ENCODE measurements at places on chromosomes 4 and X.

- DNase-seq: no peak
Measured at GRCh38 chr4:38958453-38959190, 73.6 kb downstream of the TMEM156 start.

GRCh38 chr4:149223659-149224058 lies 592.0 kb downstream of the IQCM start:
- DNase-seq: no peak

DNA sequence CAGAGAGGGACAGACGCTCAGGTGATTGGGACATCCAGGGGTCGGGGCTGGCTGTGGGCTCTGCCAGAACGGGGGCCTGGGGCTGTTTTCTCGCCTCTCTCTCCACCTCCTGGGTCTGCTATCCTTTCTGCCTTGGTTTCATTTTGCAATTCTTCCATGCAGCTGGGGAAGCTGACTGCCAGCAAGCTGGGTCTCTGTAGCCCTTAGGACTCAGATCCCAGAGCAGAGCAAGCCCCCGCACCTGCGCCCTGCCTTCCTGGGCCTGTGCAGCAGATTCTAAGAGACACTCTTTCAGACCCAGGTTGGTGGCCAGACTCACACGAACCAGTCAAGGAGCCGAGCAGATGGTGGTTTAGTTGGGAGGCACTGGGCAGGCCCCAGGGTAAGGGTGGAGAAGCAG lies 59.1 kb upstream of the GRPEL1 start:
- no peak for DNase-seq

GRCh38 chrX:12987900-12988594 lies 13.1 kb downstream of the TMSB4X start:
- DNase-seq: no peak

GRCh38 chrX:109773374-109773773 lies 40.3 kb upstream of the ACSL4 start:
- DNase-seq: no peak

- DNase-seq: no peak
Measured at GRCh38 chr4:33739884-33740632, 2504.3 kb downstream of the ARAP2 start.

DNA sequence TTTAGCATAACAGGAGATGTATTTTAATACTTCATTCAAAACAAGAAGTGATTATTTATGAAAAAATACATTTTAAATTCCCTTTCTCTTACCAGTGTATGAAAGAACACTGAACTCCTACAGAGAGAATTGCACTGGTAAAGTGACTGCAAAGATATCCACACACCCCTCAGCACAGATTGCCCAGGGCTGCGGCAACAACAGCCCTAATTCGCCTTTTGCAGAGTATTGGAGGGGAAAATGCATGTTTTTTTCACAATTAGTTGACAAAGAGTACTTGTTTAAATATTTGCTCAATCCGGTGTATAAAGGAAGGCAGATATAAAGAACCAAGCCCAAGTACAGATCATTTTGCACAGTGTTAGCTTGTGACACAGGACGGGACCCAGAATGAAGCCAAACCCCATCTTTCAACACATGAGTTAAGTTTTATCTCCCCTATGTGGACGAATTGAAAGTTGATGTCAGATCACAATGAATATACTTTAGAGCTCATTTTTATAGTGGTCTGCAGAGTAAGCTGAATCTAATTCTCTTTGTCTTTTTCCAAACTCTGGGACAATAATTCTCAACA lies 551.4 kb upstream of the IGFBP7 start:
- DNase-seq: no peak

DNA sequence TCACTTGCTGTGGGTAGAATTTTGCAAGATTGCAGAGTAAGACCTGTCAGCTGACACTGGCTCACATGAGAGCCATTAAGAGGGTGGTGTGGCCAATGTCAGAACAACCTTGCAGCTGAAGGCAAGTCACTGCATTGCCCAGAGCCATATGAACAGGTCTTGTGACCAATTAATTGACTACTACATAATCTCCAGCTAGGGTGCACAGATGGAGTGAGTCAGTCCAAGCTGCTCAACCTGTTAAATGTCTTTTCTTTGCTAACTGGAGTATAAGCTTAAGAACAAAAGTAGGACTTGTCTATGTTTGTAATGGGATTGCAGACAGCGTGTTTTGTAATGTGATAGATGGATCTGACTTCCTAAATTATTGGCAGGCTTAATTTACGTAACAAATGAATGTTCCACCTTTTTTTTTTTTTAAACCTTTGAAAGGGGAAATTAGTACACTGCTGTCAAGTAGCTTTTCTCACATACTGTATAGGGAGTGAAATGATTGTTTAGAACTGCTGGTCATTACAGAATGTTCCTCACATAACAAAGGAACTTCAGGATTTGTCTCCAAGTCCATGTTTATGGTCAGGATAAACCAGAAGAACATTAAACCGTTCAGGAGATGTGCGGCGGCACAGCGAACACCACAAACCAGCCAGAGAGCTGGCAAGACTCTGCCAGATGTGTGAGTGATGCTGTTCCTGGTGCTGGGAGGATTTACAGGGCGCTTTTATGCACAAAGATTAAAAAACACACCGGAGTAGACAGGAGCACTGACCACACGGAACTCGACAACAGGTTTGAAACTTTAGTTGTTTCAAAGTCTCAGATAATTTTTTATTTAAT lies 37.0 kb downstream of the FNIP2 start:
- DNase-seq: no peak

- DNase-seq: no peak
Measured at GRCh38 chr4:20687864-20688263, 12.4 kb upstream of the PACRGL start.

GRCh38 chr4:16626945-16627344 lies 271.5 kb downstream of the LDB2 start:
- no peak for DNase-seq

DNA sequence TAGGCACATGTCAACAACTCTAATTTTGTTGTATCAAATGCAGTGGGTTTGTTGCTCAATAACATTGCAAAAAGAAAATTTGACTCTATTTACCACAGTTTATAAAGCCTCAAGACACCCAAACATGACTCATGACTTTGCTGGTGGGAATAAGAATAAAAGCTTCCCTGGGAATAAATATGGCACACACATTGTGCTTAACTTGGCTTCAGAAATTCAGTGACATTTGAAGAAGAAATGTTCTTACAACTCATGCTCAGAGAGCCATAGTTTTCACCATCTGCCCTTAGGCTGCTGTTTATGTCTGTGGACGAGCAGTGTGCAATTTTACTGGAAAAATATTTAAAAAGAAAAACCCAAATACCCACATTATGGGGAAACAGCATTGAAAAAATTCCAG lies 60.9 kb downstream of the SPATA18 start:
- DNase-seq: no peak

DNA sequence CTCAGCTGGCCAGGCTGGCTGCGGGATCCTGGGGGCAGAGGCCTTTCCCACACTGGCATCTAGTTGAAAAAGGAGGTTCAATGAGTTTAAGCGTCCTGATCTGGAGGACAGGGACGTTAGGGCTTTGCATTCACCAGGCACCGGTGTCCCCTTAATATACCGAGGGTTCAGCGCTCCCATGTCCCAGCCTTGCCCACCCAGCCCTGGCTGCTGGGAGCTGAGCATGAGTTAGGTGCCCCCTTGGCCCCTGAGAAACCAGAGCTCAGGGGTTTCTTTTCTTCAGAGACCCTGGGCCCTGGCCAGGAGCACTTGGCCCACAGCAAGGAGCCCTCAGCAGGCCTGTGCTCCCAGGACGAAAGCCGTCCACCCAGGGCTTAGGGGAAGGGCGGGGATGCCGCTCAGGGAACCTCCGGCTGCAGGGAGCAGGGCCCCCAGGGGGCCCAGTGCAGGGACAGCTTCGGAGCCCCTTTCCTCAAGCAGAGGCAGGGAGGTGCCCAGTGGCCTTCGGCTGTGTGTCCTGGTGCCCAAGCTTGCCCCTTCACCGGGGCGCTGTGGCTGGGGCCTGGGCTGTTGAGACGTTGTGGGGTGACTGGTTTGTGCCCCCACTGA lies 20.9 kb upstream of the DUSP9 start:
- DNase-seq: no peak

DNA sequence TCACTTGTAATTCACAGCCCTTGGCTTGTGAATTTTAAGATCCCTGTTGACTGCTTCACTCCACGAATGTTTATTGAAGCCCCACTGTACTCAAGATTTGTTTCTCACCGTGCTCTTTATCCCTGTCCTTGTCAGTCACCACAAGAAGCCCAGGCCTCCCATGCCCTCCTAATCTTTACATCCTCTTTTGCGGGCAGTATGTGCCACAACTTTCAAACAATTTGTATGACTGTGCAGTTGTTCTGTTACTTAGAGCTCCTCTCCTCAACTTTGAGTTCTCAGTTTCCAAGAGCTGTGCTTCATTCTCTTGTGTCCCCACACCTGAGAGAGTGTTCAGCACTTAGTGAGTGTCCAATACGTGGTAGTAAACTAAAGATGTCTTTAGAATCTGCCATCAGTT lies 467.7 kb downstream of the NKX6-1 start:
- no peak for DNase-seq

- DNase-seq: no peak
Measured at GRCh38 chr4:165199286-165199685, 8.1 kb upstream of the KLHL2 start.

- DNase-seq: no peak
Measured at GRCh38 chrX:23832721-23833120, 49.7 kb downstream of the SAT1 start.

- DNase-seq: no peak
Measured at GRCh38 chrX:150253959-150254620, 109.0 kb upstream of the MAMLD1 start.

DNA sequence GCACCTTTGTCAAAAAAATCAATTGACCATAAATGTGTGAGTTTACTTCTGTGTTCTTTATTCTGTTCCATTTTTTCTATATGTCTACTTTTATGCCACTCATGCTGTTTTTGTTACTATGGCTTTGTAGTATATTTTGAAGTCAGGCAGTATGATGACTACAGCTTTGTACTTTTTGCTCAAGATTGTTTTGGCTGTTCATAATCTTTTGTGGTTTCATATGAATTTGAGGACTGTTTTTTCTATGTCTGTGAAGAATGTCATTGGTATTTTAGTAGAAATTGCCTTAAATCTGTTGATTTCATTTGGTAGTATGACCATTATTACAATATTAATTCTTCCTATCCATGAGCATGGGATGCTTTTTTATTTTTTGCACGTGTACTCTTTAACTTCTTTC lies 346.8 kb downstream of the PPP3CA start:
- no peak for DNase-seq

DNA sequence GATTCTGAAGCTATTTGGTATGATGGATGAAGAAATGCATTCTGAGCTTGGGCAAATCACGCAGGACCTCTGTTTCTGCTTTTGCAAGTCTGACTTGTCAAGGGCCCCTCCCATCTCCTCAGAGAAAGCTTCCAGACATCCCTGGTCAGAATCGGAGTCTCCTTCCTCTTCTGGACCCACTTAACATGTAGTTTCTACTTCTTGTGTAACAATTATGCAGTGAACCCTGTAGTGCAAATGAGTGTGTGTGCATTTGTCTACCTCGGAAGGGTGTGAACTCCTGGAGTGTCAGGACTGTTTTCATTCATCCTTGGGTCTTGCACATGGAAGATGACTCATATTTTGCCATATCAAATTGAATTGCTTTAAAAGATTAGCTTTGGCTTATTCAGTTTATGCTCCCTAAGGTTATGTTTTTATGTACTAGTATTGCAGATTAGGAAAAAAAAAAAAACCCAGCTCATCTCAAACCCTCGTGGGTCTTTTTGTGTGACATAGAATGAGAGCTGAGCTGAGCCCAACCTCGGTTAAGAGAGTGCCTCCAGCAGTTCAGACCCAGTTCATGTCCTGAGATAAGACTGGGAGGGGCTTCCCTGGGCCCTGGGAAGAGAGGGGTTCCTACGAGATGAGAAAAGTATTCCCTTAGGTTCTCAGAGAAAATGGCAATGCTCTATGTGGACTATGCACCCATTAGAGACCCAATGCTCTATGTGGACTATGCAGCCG lies 61.1 kb upstream of the RPL34 start:
- DNase-seq: no peak

DNA sequence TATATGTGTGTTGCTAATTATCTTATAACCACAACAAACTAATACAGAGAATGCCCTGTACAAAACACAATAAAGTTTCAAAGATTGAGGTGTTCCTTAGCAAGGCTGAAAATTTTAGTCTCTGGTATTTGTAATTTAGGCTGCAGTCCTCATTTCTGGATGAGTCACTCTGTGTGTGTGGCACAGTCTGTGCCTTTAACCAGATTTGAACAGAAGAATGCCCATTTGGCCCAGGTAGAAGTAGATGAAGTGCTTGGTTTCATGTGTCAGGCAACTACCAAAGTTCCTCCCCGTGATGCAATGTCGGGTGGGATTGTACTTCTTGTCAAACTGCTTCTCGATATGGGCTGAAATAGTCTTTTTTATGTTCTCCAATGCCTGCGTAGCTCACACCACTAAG lies 91.6 kb upstream of the H2AZ1 start:
- DNase-seq: no peak

- no peak for DNase-seq
Measured at GRCh38 chrX:21840193-21840545, 752 bp downstream of the MBTPS2 start.

DNA sequence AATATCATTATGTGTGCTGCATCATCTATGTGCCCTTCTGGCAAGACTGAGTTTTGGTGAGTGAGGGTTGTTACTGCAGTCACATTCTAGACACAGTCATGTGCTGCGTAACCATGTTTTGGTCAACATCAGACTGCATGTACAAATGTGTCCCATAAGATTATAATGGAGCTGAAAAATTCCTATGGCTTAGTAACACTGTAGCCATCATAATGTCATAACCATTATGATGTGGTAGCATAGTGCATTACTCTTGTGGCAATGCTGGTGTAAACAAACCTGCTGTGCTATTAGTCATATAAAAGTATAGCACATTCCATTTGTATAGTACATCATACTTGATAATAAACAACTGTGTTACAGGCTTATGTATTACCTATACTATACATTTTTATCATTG lies 198.1 kb upstream of the NUDT6 start:
- no peak for DNase-seq

DNA sequence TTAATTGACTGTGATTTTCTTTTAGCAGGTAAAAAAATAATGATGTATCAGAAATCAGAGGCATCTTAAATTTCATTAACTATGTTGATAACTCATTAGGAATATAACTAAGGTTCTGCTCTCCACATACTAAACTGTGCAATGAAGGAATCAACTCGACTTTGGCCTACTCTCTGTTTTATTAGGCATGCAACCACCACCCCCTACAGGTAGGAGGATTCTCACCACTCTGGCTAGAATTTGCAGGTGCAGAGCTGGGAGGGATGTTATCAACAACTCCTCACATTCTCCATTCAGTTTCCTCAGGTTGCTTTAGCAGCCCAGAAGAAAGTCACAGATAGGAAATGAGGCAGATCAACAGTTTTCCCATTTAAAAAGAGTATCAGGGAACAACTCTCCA lies 160.1 kb downstream of the COX18 start:
- no peak for DNase-seq
